Upper lobe of left lung (tissue), 6 donors: ENCODE measurements at places on chromosomes 4 and X. TPM values are rescaled to one million over a fixed set of nuclear protein-coding genes. Genes with fewer than 3 reads are reported as not detected.

DNA sequence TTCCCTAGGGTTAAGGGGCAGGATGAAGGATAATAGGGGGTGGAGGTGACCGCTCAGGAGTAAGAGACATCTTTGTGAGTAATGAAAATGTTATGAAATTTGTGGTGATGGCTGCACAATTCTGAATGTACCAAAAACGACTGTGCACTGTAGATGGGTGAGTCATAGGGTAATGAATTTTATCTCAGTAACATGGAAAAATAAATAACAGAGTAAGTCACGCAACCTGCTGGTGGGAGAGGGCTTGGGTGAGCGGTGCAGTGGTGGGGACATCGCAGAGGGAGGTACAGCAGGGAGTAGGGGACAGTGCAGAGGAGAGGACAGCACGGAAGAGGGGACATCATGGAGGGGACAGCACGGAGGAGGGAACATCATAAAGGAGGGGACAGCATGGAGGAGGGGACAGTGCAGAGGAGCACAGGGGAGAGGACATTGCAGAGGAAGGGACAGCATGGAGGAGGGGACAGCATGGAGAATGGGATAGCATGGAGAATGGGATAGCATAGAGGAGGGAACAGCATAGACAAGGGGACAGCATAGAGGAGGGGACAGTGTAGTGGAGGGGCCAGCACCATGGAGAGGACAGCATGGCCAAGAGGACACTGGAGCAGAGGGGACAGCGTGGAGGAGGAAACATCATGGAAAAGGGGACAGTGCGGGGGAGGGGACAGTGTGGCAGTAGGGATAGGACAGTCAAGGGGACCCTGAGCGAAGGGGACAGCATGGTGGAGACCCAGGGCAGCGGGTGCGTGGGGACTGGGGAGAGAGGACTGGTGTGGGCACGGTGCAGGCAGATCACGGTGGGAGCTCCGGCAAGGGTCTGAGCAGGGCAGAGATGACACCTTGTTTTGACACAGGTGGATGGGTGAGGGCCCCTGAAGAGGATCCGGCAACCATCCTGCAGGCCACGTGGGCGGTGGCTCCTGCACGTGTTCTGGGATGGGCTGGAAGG, 68.5 kb upstream of the MXD4 start:
- H3K4me3 ChIP-seq: no peak overlapping the region
- H3K4me1 ChIP-seq: peaks cover 7% of the 10 kb centered on the region
- peaks cover 2% of the 10 kb centered on the region for H3K36me3 ChIP-seq
- DNase-seq: no peak
- no peak overlapping the region for H3K27ac ChIP-seq
- H3K27me3 ChIP-seq: no peaks in the 10 kb centered on the region

DNA sequence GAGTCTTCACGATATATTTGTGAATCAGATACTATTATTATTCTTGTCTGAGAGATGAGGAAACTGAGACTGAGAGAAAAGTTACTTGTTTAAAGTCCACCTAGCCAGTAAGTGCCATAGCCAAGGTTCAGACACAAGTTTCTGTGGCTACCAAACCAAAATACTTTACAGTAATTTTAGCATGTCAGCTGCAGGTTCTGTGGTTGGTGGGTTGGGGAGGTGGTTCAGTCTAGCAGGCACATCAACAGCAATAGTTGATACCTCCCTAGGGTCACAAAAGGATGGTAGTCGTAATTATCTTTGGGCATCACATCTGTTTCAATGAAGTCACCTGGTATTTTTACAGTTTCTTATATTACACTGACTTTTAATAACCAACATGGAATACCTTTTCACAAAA, 35.6 kb upstream of the EDA2R start:
- no peaks in the 10 kb centered on the region for H3K4me1 ChIP-seq
- no peak for DNase-seq
- no peak overlapping the region for H3K4me3 ChIP-seq

GRCh38 chr4:5165420-5166369, 114.4 kb downstream of the STK32B start:
- H3K4me3 ChIP-seq: no peak overlapping the region
- H3K4me1 ChIP-seq: no peaks in the 10 kb centered on the region
- H3K27me3 ChIP-seq: no peaks in the 10 kb centered on the region
- DNase-seq: no peak
- H3K27ac ChIP-seq: no peak overlapping the region

Gene ADH4
- total RNA-seq: not detected

DNA sequence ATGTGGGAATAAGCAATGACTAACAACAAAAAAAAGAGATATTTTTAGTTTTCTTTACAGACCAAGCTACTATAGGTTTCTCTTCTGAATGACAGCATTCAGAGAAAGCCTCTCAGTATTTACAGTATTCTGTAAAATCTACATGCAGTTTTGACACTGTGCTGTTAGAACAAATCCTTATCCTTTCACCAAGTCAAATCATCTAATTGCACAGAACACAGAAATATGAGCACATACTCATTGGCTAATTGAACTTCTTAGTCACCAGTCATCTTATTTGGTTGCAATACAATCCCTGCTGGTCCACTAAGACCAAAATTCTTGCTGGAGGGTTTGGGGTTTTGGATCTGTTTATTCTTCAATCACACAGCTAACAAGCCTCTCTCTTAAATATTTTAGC, 5.7 kb downstream of the ACOT9 start:
- DNase-seq: no peak
- H3K27ac ChIP-seq: no peak overlapping the region
- no peak overlapping the region for H3K4me3 ChIP-seq
- no peaks in the 10 kb centered on the region for H3K27me3 ChIP-seq
- peaks cover 5% of the 10 kb centered on the region for H3K4me1 ChIP-seq
- H3K36me3 ChIP-seq: no peaks in the 10 kb centered on the region
